ENCODE measurements at places on chromosomes 3 and 15.

- DNase-seq: no peak
These were observed 20.4 kb upstream of the PARL start for GRCh38 chr3:183904833-183905780.

DNA sequence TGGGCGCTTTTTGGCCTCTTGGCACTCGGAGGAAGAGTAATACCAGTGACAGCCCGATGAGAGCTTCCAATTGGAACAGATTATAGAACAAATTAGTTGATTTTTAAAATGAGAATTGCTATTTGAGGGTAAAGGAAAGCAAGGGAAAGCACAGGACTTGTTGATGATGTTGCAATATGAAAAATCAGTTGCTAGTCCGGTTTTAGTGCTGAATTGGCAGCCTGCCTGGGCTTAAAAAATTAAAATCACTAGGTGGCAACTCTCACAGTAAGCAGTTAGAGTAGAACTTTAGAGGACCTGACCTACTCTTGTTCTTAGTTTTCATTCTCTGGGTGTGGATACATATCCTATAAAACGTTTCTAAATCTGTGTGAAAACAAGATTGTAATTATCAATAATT lies 2.1 kb upstream of the SCAANT1 start:
- no peak for DNase-seq

- DNase-seq: no peak
These were observed 108.1 kb downstream of the PDZRN3 start for GRCh38 chr3:73516631-73517030.

- DNase-seq: no peak
These were observed 196.5 kb upstream of the ATP11B start for GRCh38 chr3:182596676-182597410.

- no peak for DNase-seq
These were observed 17.3 kb downstream of the SPATA12 start for GRCh38 chr3:57077630-57078343.

- no peak for DNase-seq
These were observed 53.1 kb downstream of the HEG1 start for GRCh38 chr3:125002414-125003368.

DNA sequence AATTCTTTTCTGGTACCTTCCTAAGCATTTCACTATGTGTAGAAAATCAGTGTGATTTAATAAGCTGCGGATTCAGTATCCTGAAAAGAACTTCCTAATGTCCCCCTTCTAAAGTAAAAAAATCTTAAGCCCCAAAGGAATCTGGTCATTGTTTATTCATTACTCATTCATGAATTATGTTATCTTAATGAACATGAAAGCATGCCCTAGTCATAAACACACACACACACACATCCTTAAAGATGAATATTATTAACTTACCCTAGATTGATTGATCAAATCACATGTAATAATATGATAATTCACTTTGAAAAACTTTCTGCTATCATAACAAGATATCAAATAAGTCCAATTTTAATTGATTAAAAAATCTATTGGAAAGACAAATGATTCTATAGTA lies 96.4 kb upstream of the BFSP2 start:
- no peak for DNase-seq

DNA sequence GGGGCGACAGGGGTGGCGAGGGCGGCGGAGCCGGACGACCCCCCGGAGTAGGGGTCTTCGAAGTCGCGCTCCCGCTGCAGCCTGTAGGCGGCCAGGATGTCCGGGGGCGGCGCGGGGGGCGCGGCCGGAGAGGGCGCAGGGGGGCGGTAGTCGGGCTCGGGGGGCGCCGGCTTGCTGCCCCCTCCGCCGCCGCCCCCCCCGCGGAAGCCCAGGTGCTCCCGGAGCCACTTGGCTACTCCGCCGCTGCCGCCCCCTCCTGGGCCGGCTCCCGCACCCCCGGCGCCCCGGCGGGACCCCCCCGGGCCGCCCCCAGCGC lies 230 bp downstream of the SHF start:
- DNase-seq: no peak

DNA sequence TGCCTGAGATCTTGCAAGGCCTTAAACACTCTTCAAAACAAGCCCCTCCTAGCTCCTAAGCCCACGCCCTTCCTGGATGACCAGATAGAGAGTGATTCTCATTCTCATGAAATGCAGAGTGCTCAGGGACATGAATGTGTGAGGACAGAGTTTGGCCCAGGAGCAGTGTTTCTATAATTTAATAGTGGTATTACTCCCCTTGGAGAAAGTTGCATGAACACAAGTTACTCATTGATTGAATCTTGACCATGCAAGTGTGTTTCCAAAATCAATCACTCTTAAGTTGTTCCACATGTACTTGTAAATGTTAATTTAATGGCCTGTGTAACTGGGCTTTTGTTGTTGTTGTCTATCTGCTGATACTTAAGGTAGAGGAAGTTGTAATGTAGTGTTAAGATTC lies 181.6 kb downstream of the ADAMTSL3 start:
- DNase-seq: no peak

GRCh38 chr15:32898414-32898813 lies 180.6 kb downstream of the GREM1 start:
- no peak for DNase-seq

DNA sequence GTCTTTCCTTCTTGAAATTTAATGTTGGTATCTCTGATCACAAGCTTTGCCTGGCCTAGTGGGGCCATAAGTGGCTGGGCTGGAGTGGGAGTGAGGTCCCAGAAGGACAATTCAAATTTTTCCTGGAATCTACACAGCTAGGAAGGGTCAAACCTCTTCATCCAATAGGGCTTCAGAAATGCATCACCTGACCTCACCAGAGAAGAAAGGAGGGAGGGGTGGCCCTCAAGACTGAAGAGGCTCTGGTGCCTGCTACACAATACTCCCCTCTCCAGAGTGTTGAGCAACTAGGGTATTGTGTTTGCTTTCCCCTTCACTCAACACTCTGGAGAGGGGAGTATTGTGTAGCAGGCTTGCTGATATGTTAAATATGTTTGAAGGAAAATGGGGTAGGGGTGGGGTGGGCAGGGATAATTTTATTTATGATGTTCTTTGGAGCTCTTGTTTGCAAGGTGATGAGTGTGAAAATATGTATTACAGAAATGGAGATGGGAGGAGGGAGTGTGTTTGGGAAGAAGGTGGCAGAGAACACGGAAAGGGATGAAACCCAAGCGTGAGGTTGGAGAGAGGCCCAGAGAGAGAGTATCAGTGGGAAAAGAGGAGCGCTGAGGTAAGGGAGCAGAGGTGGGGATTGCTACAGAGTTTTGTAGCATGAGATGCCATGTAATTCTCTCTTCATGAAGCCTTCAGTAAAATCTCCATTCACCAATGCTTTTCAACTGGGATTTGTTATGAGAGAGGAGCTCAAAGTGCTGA lies 5.7 kb upstream of the KLHL24 start:
- DNase-seq: no peak

DNA sequence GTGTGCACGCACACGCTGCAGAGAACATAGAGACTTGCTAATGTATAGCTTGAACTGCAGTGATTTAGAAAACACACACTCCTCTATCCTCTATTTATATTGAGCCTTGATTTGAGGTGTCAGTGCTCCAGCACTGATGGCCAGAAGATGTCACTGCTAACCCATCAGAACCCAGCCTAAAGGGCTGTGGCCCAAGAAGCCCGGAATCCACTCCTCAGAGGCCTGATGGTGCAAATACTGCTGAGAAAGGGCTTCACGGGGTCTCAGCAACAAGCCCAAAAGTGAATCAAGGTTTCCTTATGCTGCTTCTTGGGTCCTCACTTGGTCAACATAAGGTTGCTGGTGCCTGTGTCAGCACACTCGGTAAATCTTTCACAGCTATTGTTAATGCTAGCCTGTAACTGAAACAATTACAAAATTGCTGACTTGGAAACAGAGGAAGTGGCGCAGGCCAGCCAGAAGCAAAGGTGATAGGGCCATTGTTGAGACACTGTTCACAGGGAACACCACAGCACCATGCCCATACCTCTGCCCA lies 60.3 kb downstream of the HEG1 start:
- peak; percentile 46 for DNase-seq

DNA sequence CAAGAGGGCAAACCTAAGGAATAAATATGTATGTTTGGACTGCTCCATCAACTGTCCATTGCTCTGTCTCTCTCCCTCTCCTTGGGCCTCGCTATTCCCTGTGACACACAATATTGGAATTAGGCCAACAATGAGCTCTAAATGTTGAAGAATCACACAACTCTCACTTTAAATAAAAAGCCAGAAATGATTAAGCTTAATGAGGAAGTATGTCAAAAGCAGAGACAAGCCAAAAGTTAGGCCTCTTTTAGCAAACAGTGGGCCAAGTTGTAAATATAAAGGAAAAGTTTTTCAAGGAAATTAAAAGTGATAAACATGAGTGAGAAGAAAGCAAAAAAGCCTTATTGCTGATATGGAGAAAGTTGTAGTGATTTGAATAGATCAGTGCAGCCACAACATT lies 141.0 kb downstream of the VGLL3 start:
- no peak for DNase-seq

DNA sequence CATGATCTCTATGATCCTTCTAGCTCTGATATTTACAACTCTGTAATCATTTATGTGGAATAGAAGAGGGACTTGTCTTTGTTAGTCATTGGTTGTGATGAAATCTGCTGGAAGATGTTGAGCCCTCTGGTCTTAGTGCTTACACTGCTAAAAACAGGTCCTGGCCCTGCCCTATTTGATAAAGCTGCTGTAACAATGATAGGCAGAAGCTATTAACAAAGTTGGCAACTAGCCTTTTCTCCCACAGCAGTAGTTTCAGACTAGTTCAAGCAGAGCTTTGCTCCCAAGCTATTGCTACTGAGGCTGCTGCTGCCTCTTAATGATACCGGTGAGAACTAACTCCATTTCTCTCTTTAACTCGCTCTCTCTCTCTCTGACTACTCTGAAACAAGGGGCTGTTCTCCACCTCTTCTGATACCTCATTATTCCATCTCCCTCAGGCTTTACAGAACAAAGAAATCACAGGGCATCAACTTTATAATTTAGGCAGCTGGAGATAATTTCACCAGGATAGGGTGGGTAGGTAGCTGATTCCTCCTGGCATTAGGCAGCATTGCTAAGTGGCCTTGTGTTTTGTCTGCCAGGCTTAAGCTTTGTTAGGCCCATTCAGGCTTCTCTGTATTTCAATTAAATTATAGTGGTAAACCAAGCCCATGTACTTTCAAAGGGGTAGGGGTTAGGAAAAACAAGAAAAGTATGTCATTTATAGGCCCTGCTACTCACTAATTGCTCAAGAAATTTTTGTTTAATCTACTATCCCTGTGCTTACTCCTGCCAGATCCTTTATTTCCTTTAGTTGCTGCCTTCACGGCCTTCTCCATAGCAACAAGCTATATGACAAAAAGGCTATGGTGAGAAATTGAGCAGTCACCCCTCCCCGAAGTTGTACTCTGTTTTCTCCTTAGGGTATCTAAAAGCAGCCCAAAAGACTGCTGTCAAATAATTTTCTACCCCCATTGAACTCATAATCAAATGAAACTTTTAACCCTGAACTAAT lies 139.6 kb downstream of the RBPMS2 start:
- DNase-seq: no peak

DNA sequence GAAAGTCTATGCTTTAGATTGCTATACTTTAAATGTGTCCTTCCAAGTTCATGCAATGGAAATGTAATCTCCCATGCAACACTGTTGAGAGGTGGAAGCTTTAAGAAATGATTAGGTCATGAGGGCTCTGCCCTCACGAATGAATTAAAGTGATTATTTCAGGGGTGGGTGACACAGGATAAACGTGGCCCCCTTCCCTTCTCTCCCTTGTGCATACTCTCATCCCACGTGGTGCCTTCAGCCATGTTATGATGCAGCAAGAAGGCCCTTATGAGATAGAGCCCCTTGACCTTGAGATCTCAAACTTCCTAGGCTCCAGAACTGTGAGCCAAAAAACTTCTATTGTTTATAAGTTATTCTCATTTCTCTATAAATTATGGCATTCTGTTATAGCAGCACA lies 183.3 kb downstream of the TNIK start:
- DNase-seq: no peak

DNA sequence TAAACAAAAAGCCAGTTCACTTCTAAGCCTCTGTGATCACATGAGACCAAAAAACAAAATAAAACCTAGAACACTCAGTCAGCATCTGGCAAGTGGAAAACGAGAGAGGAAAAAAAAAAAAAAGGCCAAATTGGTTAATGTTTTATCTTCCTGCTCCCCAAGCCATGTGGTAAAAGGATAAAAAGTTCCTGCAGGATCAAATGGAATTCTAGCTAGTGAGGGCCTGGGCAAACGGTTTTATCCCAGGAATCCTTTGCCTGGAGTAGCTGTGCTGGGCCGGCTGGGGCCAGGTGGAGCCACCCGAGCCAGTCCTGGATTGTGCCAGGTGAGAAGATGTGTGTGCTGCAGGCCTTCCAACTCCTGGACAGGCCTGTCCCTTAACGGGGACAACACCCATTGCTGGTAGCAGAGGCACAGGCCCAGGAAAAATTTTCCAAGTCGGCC lies 13.2 kb downstream of the SMAD6 start:
- no peak for DNase-seq

DNA sequence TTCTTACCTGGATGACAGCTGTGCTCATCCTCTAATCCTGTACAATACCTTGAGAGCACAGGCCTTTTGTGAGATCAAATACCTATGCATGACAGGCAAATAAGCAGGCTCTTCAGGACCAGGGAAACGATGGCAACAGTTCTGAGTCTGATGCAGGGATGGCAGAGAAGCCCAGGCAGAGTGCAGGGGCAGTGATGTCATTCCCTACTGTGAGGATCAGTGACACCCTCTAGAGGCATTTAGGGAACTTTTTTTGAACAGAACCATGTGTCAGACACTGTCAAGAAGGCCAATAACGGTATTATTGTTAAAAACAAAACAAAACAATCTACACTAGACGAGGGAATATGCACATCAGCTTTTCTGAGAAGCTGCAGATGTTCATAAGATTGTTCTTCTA lies 314.8 kb upstream of the CTDSPL start:
- no peak for DNase-seq

DNA sequence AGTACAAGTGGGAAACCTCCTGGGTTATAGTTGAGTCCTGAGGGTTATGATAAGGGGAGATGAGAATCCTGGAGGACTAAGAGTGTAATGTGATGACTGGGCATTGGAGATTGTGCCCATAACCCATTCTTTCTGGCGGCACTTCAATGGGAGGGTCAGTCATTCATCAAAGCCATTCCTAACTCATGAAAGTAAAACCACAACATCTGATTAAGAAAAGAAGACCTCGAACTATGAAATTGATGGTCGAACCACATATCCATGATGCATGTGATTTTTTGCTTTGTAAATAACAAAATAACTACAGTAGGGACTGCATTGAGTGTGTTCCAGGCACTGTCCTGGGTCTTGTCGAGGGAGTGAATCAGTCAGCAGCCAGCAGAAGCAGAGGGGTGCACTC lies 215.1 kb downstream of the SHQ1 start:
- DNase-seq: no peak

- DNase-seq: no peak
These were observed 115.4 kb upstream of the PRICKLE2 start for GRCh38 chr3:64340641-64341101.

DNA sequence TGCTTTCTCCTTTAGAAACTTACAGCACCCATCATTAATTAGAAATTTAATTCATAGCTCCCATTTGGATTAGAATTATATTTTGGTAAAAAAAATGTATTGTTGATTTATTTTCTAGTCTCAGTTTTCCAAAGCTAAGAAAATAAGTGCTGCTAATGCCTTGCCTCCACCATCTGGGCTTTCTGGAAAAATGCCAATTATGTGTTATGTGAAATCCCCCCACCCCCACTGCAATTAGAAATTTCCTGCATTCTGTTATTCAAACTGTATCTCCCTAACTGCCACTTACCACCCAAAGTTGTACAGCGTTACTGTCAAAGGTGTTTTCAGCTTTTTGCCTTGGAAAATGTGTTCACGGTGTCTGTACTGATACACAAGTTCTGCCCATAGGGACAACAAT lies 617.2 kb upstream of the UBE2E2 start:
- DNase-seq: no peak

All from GM18507 (cell line).